ENCODE measurements at places on chromosomes 12 and 14. TPM values are rescaled to one million over a fixed set of nuclear protein-coding genes. Genes with fewer than 3 reads are reported as not detected.

- DNase-seq: no peak
Observed at GRCh38 chr14:104249706-104250105, 111.3 kb downstream of the KIF26A start.

DNA sequence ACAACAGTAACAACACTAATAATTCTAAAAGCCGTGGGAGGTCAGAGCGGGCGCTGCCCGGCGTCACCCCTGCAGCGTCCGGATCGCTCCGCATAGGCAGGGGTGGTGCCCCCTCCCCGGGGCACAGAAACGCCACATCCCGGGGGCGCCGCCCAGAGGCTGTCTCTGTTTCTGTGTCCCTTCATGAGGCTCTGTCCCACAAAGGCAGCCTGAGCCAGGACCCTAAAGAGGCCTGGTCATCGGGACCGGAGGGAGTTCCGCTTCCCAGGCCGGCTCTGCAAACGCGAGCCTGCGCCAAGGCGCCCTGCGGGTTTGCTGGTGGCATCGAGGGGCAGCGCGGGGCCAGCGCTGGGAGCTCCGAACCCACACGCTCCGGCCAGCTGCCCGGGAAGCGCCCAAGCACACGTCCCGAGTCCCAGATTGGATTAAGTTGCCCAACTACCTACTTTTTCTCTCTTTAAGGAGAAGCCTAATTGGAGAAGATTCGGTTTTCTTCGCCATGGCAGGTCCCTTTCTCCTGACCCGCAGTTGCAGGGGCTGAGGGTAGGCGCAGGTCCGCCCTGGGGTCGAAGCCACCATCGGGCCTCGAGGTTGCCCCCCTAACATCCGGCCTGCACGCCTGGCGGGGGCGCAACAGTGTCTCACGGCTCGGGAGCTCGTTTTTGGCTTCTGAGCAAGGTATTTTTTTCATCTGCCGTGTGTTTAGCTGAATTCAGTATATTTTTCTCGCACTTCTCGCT, 421.7 kb downstream of the VRK1 start:
- DNase-seq: no peak

DNA sequence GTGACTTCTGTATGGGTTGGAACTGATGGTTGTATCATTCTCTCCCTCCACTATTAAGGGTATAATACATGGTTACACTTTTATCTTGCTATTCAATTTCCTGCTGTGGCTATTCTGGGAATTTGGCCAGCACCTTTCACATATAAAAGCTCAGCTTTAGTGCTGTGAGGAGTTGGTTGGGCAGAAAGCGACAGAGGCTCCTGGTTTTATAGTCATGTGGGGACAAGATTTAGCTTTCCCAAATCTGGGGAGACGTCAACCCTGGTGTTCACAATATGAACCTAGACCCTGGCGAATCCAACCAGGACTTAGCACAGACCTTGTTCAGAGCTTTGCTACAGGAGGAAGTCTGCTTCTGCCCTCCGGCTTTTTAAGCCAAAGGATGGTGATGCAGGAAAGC, 36.5 kb downstream of the FOS start:
- DNase-seq: peak; percentile 68

DNA sequence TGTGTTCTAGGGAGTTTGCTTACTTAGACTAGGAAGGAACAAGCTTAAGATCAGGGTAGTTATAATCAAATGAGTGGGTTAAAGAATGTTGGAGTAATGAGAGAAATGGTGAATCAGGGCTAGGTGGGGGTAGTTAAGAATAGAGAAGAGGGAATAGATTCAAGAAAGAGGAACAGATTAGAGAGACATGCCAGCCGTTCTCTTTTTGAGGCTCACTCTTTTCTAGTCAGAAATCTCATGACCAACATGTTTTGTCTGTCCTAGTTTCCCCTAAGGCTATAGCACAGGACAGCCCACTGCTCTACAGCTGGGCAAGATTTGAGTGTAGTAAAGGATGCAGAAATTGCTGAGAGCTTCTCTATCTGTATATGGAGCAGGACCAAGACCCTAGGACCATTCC, 258.4 kb downstream of the AKAP6 start:
- DNase-seq: no peak

DNA sequence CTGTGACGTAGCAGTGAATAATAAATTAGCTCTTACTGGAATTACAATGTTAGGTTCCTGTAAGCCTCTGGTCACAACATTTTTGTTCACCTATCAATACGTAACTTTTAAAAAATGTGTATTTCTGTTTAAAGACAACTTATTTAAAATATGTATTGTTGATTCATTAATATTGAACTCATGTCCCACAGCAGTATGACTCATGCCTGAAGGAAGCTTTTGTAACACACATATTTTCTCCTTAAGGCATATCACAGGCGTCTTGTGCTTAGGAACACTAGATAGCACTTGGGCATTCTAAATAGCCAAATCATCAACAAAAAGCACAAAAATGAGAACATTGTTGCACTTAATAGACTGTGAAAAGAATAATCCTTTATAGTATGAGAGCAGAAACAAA, 92.5 kb downstream of the GPHN start:
- no peak for DNase-seq

DNA sequence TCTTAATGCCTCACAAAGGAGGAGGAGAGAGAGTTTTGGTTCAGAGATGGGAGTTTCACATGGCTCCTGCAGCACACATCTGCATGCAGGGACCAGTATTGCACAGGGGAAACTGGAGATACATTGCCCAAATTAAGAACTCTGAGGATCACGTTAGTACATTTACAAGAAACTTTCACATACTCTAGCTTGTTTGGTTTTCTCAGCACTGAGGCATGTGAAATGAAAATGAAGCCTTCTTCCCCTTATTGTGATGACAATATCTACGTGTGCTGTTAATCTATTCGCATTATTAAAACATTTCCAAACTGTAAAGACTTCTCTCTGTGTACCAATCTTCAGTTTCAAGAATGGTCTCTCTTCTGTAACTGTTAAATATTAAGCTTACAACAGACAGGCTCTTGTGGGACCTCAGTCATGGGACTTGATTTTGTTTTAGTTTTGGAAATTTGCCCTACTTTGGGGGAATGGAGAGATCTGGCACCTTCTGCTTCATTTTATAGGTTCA, 124.7 kb downstream of the DAAM1 start:
- DNase-seq: no peak

DNA sequence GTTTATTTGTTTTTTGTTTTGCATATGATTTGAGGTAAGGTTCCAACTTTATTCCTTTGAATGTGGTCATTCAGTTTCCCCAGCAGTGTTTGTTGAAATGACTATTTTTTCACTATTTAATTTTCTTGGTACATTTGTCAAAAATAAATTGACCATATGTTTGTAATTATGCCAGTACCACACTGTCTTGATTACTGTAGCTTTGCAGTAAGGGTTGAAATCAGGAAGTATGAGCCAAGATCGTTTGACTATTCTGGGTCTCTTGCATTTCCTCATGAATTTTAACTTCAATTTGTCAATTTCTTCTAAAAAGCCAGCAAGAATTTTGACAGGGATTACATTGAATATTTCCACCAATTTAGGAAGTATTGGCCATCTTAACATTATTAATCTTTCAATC, 199.3 kb upstream of the PPFIA2 start:
- DNase-seq: no peak

LMNTD1 gene
- not detected for total RNA-seq

TBX3 gene
- 6.2 TPM for total RNA-seq

SLC17A8 gene
- not detected for total RNA-seq

HOTAIR gene
- total RNA-seq: not detected

GRCh38 chr12:109726106-109726497, 12.5 kb downstream of the FAM222A start:
- DNase-seq: peak; percentile 50

DNA sequence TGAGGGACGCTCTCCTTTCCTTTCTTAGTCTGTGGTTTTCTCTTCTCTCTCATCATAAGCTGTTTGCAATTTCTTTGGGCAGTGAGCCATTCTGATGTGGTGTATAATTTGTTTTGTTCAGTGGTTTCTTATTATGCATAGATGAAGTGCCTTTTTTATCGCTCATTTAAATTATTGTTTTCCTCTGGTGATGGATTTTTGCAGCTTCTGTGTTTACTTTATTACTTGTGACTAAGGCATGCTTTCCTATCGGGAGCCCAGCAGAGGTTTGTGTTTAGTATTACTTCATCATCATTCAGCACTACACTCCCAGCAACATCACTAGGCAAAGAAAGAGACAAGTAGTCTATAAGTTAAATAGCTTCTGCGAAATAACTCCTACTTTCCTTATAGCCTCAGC, 586.6 kb upstream of the NOVA1 start:
- no peak for DNase-seq

- DNase-seq: no peak
Observed at GRCh38 chr14:95722525-95723190, 8.7 kb upstream of the TCL1A start.

GRCh38 chr14:95197551-95197950, 40.2 kb upstream of the DICER1 start:
- DNase-seq: no peak

GRCh38 chr12:124006846-124007713, 34.1 kb downstream of the ZNF664 start:
- no peak for DNase-seq

All from sigmoid colon (tissue), 7 donors.